ENCODE measurements at places on chromosomes 3 and 15.

GRCh38 chr15:55513152-55513551, 5.1 kb upstream of the DNAAF4 start:
- peak; percentile 17 for DNase-seq

- DNase-seq, result peak; percentile 52
Observed at GRCh38 chr15:45635191-45635638, 386 bp downstream of the SQOR start.

- DNase-seq, result no peak
Observed at GRCh38 chr3:107994956-107995715, 95.7 kb downstream of the CD47 start.

DNA sequence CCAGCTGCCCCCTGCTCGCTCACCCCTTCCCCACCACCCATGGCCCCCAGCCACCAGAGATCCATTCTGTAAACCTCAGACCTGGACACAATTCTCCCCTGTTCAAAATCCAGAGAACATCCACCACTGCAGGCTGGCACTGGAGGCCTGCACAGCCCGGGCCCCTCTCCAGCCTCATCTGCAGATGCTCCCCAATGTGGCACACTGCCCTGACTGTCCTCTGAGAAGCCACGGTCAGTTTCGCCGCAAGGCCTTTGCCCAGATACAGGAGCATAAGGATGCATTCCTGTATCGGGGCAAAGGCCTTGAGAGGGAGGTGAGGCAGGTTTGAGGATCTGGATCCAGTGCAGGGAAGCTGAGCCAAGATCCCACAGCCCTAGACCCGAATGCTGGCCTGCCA, 175.4 kb upstream of the LINGO1 start:
- DNase-seq, result no peak

DNA sequence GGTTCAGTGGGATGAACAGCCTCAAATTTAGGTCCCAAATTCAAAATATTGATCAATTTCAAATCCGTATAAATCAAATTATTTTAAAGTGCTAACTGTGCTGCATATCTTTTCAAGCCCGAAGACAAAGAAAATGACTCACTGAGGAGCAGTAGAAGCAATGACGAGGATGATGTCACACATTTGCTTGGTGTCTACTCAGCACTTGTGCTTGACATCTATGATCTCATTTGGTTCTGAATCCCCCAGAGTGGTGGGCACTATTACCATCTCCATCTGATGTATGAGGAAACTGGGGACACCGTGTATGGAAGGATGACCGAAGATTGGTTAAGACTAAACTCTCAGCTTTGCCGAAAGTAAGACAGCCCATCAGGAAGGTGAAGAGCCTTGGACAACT, 136.5 kb upstream of the CHRNA7 start:
- no peak for DNase-seq

DNA sequence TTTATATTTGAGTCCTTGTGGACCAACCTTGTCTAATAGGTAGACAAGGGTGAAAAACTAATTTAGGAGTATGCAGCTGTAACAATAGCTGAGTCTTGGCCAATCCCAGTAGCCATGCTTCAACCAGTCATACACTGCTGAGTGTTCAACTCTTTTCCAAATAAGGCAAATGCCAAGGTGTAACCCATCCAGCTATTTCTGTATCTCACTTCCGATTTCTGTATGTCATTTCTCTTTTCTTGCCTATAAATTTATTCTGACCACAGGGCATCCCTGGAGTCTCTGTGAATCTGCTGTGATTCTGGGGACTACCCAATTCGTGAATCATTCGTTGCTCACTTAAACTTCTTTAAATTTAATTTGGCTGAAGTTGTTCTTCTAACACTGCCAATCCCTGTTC, 93.2 kb downstream of the MAGI1 start:
- DNase-seq, result no peak

DNA sequence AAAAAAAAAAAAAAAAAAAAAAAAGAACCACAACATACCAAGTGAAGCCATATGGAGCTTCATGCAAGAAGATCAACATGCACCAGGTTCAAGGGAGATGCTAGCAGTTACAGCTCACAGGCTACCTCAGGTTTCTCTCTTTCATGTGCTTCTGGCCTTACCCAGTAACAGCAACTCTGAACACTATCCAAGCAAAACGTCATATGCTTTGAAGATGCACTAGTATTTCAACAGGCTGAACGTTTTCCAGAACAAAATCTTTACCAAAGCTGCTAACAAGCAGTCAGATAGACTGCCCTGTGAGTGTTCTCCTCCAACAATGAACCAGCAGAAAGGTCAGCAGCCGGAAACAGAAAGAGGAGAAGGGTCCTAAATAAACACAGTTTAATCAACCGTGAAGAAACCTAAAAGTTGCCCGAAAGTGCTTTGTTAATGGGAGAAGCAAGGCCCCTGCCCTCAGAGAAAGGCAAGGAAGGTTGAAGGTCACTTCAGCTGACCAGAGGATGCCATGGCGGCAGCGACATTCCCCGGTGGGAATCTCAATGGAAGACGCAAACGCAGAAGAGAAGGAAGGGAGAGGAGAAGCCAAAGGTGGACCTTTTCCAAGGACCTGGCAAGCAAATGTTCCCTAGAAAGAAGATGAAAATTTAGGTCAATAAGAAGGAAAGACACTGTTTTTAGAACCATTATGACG, 80.1 kb downstream of the CCNL1 start:
- DNase-seq, result no peak

GRCh38 chr3:136193278-136194054, 2.7 kb downstream of the MSL2 start:
- DNase-seq, result peak; percentile 49

GRCh38 chr15:73941871-73942635, 15.8 kb downstream of the LOXL1 start:
- no peak for DNase-seq

GRCh38 chr15:68051109-68051508, 3.0 kb upstream of the PIAS1 start:
- DNase-seq, result no peak

- peak; percentile 33 for DNase-seq
Observed at GRCh38 chr15:50128266-50128665, 9.2 kb upstream of the ATP8B4 start.

- DNase-seq, result peak; percentile 75
Observed at GRCh38 chr3:50264383-50264963, 4.5 kb upstream of the SEMA3B start.

DNA sequence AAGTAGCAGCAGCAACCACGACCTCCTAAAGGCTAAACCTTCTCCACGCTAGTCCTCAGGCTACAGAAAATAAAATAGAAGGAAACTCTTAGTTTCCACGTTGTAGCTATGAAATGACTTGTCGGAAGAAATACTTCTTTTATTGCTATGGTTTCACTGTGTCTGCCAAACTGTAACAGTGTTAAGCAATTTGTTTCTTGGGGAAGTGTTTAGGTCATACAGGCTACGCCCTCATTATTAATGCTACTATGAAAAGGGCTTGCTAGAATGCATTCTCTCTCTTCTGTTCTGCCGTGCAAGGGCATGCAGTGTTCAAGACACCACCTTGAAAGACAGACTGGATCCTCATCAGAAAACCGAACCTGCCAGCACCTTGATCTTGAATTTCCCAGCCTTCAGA, 462.7 kb downstream of the PLOD2 start:
- DNase-seq, result no peak

DNA sequence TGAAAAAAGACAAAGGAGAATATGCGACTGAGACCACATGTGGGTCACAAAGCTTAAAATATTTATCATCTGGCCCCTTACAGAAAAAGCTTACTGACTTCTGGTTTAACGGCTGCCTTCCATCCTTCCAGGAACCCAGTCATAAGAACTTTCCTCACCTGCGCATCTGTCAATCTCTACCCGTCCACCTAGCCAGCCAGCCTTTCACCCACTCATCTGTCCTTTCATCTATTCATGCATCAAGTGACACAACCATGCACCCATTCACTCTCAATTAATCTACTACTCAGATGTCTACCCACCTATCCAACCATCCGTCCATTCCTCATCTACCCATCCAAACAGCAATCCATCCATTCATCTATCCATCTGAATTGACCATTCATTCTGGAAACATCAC, 64.2 kb upstream of the NR2C2 start:
- DNase-seq, result no peak

- DNase-seq, result peak; percentile 88
Observed at GRCh38 chr15:46091860-46092450, 457.1 kb downstream of the SQOR start.

DNA sequence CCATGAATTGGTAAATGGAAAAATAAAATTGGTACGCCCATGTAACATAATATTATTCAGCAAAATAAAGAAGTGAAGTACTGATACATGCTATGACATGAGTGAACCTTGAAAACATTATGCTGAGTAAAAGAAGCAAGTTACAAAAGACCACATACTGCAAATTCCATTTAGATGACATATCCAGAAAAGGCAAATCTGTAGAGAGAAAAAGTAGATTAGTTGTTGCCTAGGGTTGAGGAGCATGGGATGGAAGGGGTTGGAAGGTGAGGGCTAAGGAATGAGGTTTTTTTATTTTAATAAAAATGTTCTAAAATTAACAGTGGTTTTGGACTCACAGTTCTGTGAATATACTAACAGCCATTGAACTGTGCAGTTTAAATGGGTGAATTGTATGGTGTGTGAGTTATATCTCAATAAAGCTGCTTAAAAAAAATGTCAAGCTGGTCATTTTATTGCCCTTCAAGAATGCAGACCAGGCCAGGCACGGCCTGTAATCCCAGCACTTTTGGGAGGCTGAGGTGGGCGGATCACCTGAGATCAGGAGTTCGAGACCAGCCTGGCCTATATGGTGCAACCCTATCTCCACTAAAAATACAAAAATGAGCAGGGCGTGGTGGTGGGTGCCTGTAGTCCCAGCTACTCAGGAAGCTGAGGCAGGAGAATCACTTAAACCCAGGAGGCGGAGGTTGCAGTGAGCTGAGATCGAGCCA, 8.1 kb upstream of the DLG1 start:
- no peak for DNase-seq

GRCh38 chr15:48058371-48058770, 62.4 kb upstream of the SLC24A5 start:
- no peak for DNase-seq

GRCh38 chr15:86773736-86774135, 694.1 kb downstream of the AGBL1 start:
- peak; percentile 40 for DNase-seq

- DNase-seq, result no peak
Observed at GRCh38 chr3:159788291-159788690, 200.3 kb upstream of the IL12A start.

DNA sequence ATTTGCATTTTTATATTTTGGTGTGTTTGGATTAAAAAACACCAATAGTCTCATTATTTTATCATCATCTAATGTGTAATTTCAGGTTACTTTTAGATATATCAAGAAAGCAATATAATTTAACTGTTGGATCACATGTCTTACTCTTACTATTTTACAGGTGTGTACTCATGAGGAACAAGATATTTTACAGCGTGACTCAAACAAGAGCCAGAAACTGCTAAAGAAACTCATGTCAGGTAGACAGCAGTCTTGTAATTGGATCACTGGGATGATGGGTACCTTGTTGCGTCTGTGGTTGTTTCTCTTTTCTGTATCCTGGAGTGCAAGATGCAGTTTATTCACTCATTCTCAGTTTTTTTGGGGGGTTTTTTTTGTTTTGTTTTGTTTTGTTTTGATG, 12.9 kb downstream of the TRIP4 start:
- DNase-seq, result no peak

- no peak for DNase-seq
Observed at GRCh38 chr15:52466134-52466701, 62.5 kb downstream of the MYO5A start.

GRCh38 chr3:184952671-184953070, 140.7 kb downstream of the VPS8 start:
- no peak for DNase-seq

- no peak for DNase-seq
Observed at GRCh38 chr15:67587331-67587730, 44.8 kb downstream of the MAP2K5 start.

GRCh38 chr3:160842021-160843005, 86.3 kb downstream of the PPM1L start:
- DNase-seq, result no peak

DNA sequence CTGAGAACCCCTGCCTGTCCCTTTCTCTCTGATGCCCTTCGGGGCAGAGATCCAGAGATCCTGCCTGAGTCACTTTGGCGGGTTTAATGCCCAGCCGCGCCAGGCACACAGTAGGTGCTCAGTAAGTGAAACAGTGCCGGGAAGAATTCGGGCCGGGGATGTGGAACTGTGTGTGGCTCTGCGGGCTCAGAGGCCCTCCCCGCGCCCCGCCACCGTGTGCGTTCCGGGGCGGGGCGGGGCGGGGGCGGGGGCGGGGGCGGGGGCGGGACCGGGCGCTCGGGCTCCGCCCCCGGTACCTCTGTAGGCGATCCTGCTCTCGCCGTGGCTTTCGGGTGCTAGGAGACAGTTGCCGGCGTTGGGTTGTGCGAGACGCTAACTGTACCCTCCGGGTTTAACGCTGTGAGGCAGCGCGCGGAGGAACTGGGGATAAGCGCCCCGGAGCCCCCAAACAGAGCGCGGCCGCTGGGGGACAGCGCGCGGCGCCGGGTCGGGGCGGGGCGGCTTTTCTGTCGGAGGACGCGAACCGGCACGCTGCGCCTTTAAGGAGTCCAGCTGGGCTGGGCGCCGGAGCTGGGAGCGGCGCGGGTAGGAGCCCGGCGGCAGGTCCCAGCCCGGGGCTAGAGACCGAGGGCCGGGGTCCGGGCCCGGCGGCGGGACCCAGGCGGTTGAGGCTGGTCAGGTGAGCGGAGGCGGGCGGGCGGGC, at the start of gene ABHD6:
Gene ABHD6, plus strand, starts transcription at position 555 of the 703 bp plus-strand sequence. CDS start 18,795 bp downstream, outside the sequence.
- peak; percentile 83 for DNase-seq

DNA sequence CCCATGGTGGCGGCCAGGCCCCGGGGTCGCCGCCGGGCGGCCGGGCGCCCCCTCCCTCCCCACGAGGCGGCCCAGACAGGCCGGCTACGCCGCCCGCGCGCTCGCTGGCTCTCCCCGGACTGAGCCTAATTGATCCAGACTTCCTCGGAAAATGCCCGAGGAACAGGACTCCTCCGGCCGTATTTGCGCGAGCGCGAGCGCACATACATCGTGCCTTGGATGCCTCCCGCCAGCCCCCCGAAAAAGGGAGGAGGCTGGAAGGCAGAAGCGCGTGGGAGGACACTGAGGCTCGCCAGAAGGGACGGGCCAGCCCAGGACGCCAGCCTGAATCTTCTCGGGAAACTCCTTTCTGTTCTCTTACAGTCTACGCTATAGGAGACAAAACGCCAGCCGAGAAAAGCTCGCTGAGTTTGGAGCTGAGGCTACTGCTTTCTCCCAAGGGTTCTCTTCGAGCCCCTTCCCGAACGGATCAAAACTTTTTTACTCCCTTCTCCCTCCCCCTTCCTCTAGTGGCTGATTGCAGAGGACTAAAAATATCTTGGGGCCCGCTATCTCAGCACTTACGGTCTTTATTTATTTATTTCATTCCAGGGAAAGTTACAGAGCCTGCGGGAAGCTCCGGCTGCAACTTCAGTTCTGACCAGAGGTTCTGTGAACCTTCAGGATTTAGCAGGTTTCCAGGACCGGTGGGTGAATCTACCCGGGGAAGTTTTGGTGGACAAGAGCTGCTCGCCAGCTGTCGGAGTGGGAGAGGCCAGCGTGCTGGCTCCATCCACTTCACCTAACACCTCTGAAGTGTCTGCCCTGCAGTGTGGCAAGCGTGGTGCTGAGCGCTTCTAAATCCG, at the start of gene PDZRN3:
Gene PDZRN3, minus strand, starts transcription at position 121 of the 845 bp plus-strand sequence.
- DNase-seq, result peak; percentile 74

DNA sequence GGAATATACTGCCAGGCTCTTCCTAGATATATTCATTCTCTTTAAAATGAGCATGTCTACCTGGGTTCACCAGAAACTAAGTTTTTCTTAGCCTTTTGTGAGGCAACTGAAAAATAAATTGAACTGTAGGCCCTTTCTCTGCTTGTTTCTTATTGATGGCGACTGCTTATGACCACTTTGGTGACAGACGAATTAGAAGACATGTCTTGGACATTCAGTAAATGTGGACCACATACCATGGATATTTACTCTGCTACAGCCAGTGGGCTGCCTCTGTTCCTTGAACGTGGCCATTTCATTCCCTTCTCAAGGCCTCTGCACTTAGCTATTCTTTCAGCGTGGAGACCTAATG, 603 bp upstream of the SELENOK start:
- DNase-seq, result no peak
